ENCODE measurements at places on chromosomes 1 and 21.

DNA sequence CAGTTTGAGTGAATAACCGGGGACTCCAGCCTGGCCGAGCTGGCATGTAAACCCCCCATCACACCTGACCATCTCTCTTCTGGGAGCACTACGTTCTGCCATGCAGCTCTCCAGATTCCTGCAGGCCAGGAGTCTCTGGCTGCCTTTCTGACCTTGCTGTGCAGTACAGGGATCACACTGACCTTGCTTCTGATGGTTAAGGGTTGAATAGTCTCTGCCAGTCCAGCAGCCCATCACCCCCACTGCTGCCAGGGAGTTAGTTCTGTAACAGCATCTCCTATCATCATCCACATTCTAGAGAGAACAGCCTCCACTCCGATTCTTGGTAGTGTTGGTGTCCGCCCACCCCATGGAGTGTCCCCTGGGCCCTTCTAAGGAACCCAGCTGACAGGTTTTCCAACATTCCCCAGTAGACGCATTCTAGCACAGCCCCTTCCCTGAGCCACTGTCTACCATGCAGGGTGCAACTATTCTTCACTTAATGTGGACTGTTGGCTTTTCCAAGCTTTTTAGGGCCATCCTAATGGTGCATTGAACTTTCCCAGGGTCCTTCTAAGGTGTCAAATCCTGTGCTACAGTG lies 109.8 kb downstream of the RIPK4 start:
- no peak for DNase-seq

DNA sequence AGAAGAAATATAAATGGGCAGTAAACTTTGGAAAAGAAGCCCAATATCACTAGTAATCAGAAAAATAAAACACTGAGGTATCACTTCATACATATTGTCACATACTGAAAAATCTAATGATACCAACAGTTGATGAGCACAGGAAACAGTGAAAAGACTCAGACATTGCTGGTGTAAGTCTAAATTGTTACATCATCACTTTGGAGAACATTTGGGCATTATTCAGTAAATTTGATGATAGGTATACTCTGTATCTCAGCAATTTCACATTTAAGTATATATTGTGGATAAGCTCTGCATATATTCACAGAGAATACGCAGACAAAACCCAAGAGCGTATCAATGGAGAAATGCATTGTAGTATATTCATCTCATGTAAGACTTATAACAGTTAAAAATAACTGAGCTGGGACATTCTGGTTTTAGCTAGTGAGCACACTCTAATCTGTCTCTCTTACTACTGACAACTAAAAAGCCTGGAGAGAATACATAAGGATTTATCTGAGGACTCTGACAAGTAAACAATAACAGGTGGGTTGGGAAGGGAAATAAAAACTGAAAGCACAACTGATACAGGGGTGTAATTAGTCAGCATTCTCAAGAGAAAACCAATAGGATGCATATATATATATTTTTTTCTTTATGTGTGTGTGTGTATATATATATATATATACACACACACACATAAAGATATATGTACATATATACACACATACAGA lies 212.7 kb upstream of the JUN start:
- no peak for DNase-seq

GRCh38 chr1:231093156-231093922 lies 53.3 kb upstream of the FAM89A start:
- DNase-seq, result peak; percentile 42

GRCh38 chr1:84415396-84415795 lies 17.1 kb downstream of the DNASE2B start:
- DNase-seq, result no peak

DNA sequence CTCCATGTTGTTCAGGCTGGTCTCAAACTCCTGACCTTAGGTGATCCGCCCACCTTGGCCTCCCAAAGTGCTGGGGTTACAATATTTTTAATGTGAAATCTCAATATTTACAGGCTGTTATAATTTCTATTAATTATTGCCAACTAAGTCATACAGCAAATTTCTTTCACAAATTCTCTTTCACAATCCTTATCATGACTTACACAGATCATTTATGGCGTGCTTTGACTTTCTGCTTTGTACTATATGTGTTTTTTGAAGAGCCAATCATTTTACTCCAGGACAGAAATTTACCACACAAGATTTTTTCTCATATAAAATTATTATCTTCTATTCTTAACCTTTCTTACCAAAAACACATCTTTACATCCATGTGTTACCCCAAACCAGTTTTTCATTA lies 1729.9 kb downstream of the NCAM2 start:
- no peak for DNase-seq

DNA sequence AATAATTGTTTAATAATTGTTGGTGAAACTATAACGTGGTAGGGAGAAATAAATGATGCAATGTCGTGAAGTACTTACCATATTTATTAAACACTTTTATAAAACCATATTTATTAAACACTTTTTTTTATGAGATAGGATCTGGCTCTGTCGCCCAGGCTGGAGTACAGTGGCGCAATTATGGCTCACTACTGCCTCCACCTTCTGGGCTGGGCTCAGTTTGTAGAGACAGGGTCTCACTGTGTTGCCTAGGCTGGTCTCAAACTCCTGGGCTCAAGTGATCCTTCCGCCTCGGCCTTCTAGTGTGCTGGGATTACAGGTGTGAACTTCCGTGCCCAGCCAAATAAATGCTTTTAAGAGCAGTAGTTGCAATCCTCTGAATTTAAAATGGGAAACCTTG lies 76.0 kb upstream of the PGD start:
- DNase-seq, result no peak

DNA sequence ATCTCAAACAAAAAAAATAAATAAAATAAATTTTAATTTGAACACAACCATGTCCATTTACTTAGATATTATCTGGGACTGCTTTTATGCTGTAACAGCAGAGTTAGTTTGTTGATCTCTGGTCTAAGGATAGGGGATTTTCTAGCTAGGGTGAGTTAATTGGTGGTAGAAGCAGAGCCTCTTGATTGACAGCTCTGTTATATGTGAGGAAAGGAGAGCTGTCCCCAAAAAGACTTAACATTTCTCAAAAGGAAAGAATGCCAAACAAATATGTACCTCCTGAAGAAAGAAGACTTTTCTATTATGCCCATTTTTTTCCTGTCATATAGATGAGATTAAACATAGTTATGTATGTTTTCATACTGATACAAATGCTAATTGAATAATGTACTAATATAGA lies 37.8 kb downstream of the MAN1A2 start:
- DNase-seq, result no peak

DNA sequence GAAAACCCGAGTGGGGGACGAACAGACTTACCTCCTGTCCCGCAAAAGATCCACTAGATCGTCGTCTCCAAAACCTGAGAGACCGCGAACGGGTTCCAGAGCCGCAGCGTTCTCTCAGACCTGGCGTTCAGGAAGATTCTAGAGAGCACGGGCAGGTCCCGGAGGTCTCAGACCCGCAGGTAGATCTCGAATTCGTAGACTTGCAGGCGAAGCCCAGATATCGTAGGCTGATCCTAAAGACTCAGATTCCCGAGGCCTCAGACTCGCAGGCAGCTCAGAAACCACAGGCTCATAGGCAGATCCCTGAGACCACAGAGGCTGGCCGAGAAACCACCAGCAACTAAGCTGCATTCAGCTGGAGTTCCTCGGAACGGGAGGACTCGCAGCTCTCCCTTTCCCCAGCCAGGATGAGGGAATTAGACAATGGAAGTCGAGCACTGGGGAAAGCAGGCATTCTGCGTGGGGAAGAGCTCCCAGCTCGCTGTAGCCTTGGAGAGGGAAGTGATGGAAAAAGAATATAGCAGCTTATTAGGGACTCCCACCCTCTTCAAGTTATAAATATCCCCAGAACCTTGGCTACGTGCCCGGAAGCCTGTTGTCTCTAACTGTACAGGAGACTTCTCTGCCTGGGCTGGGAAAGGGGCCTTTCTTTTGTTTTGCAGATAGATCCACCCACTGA lies at the start of gene ZNF436:
TSS of gene ZNF436 (minus strand) at position 502 of the 679 bp plus-strand sequence. CDS start 1,831 bp downstream, outside the sequence.
- DNase-seq, result peak; percentile 88

DNA sequence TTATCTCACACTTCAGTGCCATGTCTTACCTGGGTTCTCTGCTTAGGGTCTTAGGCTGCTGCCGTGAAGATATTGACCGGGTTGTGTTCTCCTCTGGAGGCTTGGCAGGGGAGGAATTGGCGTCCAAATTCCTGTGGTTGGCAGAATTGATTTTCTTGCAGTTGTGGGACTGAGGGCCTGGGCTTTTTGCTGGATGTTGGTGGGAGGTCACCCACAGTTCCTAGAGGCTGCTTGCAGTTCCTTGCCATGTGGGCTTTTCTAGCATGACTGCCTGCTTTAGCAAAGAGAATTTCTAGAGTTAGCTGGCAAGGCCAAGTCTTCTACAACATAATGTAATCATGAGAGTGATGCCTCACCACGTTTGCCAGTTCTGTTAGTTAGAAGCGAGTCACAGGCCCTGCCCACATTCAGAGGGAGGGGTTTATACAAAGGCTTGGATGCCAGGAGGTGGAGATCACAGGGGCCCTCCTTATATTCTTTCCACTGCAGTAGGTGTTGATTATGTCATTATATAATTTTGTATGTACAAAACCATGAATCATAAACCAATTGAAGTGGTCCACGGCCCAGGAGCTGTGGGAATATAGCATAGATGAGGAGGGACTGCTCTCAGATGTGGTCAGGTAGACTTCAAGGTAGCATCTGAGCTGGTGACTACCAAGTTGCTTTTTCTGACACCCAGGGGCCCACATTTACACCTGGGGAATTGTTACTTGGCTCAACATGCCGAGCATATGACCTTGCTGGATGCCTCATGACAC lies 6.6 kb downstream of the UBL4B start:
- no peak for DNase-seq

GRCh38 chr1:75159154-75159553 lies 25.0 kb downstream of the LHX8 start:
- DNase-seq, result no peak

DNA sequence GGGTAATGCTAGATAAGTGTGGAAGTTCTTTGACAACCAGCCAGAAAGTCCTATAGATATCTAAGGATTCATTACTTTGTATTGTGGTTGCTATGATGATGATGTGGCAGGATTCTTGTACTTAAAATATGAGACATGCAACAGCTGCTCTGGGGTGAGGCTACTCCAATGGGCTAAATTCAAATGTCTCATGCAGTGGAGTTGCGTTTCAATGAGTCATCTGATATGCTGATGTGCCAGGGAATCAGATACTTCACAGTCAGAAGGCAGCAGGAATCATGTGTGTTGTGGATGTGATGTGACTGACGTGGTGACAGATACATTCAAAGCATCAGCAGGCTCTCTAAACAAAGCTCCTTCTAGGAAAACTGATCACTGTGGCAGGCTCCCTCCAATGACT lies 66.5 kb downstream of the TSEN15 start:
- DNase-seq, result no peak

- DNase-seq, result peak; percentile 97
These were observed 267.5 kb upstream of the RAB4A start for GRCh38 chr1:229003233-229004031.

- peak; percentile 34 for DNase-seq
These were observed 33.9 kb downstream of the WDR4 start for GRCh38 chr21:42845296-42845965.

DNA sequence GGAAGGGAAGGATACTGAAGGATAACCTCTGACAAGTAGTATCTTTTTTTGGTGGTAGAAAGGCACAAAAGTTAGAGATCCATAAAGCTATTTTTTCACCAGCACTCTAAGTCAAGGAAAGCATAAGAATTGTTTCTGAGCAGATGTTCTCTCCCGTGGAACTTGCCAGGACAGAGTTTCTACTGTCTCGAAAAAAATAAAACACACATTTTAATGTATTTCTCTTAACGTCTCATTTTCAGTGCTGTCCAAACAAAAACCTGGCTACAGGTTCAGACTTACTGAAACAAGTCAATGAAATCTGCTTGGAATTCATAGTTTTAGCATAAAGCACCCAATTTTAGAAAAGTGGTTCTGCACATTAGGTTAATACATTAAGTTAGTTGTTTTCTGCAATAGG lies 338.3 kb downstream of the LTN1 start:
- no peak for DNase-seq

GRCh38 chr1:183932412-183932811 lies 105.1 kb downstream of the COLGALT2 start:
- DNase-seq, result peak; percentile 81

DNA sequence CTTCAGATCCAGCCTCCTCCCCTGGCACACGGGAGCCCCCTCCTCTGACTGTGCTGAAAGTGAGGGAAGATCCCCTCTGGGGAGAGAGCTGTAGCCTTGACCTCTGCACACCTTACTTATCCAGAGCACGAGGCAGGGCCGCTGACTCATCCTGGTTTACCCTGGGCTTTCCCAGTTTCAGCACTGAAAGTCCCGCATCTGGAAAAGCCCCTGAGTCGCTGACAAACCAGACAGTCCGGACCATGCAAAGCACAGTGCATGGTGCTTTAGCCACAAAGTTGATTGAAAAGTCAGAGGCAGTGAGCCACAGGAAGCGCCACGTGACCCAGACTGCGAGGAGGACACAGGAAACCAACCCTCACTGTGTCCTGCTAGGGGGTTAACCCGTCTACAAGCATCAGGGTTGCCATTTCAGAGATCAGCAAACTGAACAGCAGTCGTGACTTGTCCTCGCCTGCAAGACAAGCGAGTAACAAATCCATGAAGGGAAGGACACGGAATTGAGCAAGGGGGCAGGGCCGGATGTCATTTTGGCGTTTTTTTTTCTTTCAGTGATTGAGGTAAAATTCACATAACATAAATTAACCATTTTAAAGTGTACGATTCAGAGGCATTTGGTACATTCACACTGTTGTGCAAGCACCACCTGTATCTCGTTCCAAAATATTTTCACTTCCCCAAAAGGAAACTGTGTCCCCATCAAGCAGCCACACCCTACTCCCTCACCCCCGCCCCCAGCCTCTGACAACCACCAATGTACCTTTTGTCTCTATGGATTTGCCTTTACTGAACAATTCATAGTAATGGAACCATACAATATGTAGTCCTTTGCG lies 19.9 kb upstream of the IFNGR2 start:
- no peak for DNase-seq

DNA sequence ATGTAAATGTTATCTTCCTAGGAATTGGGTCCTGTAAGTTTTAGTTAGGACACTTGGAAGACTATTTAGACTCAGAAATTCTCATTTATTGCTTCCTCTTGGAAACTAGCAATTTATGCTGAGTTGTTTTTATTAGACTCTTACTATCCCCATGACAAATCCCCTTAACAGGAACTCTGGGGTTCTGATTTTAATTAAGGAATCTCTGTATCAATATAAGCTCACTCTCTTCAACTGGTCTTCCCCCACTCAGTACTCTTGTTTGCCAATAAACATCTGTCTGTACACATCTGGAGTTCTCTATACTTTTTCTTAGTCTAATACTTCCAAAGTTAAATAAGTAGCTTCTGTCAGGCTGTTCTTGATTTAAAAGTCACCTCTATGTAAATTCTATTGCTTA lies 64.1 kb upstream of the TBX15 start:
- no peak for DNase-seq

- no peak for DNase-seq
These were observed 150.6 kb downstream of the RWDD3 start for GRCh38 chr1:95384567-95384966.

- DNase-seq, result no peak
These were observed 65.0 kb downstream of the KCNH1 start for GRCh38 chr1:211068976-211069375.

- DNase-seq, result no peak
These were observed 31.4 kb downstream of the PLPP3 start for GRCh38 chr1:56547977-56548376.

- DNase-seq, result no peak
These were observed 63.7 kb downstream of the SLC66A1 start for GRCh38 chr1:19375631-19376400.

GRCh38 chr1:19765623-19766022 lies 34.1 kb downstream of the TMCO4 start:
- peak; percentile 79 for DNase-seq

- no peak for DNase-seq
These were observed 1594.3 kb downstream of the PLA2G4A start for GRCh38 chr1:188423073-188423472.

- DNase-seq, result no peak
These were observed 52.5 kb downstream of the DISC1 start for GRCh38 chr1:231679109-231679508.

Measured in putamen (tissue), 1 donor.